Peyer's patch (tissue), 4 donors: ENCODE measurements at places on chromosomes 7 and 10.

GRCh38 chr10:543862-544822 lies 145.3 kb downstream of the DIP2C start:
- DNase-seq: no peak

DNA sequence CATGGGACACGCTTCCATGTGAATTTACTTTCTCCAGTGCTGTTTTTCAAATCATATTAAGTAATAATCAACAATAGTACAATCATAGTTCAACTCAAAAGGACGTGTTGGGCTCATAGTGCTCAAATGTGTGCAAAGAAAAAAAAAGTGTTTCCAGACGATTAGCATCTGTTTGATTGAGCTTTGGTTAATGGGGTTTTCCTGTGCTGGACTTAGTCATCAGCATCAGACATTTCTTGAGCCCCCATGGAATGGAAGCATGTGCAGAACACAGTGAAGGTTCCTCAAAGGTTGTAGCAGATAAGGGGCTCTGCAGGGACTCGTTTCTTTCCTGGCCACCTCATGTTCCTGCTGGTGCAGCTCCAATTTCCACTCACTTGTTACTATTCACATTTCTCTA lies 233.9 kb downstream of the PAXIP1 start:
- no peak for DNase-seq

DNA sequence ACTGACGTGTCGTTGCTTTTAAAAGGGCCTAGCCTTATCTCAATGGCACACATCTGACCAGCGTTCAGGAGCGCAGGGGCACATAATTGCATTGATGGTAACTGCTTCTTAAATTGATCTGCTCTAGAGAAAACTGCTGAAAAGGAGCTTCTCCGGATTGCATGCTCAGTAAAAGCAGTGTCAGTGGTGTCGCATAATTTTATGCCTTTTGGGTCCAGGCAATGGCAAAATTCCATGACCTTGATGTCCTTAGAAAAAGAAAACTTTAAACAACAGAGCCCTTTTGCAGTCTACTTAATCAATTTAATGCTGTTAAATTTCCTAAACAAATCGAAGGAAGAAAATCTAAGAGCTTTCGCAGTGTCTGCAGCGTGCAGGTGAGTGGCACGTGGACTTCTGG lies 75.7 kb downstream of the PTPRE start:
- DNase-seq: no peak

- no peak for DNase-seq
These were observed 1.1 kb upstream of the EMX2 start for GRCh38 chr10:117541405-117541908.

GRCh38 chr10:68625316-68625921 lies 65.3 kb downstream of the TET1 start:
- DNase-seq: no peak

DNA sequence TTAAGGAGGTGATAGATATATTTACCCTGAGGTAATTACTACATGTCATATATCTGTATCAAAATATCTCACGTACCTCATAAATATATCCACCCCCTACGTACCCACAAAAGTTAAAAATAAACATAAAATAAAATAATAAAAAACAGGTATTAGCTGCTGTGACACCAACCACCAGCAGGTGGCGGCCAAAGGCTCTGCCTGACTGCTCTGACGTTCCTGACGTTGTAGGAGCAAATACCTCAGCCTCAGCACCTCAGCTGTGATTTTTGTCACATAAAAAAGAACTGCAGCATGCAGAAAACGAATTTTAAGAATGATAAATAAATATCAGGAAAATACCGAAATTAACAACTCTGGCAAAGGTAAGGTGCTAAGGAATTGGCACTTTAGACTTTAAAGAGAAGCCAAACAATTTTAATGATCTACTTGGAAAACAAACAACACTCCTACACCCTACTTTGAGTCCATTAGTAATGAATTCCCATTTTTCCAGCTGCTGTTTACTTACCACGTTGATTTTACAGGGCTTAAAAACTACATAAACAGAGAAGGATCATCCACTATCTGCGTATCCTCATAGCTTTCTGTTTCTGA lies 125.4 kb upstream of the TARP start:
- DNase-seq: peak; percentile 55
